Upper lobe of left lung (tissue), 6 donors: ENCODE measurements at places on chromosomes 6 and 20.

DNA sequence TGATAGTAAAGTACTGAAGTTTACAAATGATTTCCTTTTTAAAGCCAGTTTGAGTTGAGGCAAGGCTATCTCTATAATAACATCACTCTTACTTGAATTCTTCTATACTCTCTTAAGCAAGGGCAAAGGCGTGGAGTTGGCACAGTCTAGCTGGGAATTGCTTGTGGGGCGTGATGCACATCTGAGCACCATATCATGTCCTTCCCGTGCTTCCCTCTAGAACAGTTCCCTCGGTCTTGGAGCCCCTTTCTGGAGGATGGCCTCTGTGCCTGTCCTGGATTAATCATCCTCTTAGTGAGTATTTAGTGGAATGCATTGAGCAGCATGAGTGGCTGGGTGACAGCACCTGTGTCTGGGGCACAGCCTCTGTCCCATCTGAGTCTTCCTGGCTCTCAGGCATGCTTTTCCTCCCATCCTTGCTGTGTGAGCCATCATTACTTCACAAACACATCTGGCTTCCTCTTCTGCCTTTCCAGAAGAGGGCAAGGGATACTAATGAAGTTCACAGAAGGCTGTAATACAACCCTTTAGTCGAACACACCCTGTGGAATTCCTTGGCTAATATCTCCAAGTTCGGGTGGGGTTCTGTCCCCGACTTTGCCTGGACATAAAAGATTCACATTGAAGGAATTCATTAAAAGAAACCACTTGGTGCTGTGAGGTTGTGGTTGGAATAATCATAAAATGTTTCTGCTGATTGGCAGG, 188.2 kb downstream of the FNDC1 start:
- DNase-seq, result no peak

GRCh38 chr6:36677753-36678487, 594 bp upstream of the CDKN1A start:
- DNase-seq, result no peak

- no peak for DNase-seq
Observed at GRCh38 chr6:137117581-137117980, 55.9 kb downstream of the IL22RA2 start.

GRCh38 chr6:73285674-73286283, 22.8 kb upstream of the KHDC1 start:
- no peak for DNase-seq
